ENCODE measurements at places on chromosomes 6 and 20.

GRCh38 chr20:46740214-46740609 lies 30.8 kb downstream of the SLC2A10 start:
- no peak for DNase-seq

DNA sequence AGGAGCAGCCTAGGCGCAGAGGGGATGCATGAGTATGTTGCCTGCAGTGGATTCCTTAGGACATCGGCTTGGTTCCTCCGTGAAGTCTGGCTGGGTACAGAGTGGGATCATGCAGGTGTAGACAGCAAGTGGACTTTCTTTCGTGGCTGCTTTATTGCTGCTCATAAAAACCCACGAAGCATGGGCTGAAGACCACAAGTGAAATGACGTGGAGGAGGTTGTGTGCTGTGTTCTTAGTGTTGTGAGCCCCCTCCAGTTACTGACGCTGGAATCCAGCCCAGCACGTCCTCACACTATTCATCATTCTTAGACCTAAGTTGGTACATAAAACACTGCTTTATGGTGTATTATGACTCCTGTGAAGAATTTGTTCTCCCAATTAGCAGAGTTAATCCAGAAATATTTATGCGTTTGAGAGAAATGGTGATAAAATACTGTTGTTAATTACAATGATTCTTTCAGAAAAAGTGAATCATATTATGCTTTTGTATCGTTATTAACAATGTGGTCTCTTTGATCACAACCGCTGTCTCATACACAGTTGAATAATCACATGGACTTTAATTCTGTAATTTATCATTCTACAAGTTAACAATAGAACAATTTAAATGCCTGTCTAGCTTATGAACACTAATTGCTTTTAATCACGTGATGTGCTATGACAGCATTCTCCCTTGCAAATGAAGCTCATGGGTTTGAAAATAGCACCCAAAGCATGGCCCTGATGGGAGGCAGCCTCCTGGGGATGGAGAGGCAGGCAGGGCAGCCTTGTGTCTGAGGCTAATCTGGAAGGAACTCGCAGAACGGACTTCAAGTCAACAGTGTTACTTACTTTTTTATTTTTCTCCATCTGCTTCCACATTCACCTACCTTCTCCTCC lies 233.9 kb upstream of the SYNDIG1 start:
- no peak for DNase-seq

GRCh38 chr20:62025832-62026563 lies 39.7 kb downstream of the TAF4 start:
- no peak for DNase-seq

- no peak for DNase-seq
Observed at GRCh38 chr20:57683881-57684807, 25.7 kb downstream of the PMEPA1 start.

DNA sequence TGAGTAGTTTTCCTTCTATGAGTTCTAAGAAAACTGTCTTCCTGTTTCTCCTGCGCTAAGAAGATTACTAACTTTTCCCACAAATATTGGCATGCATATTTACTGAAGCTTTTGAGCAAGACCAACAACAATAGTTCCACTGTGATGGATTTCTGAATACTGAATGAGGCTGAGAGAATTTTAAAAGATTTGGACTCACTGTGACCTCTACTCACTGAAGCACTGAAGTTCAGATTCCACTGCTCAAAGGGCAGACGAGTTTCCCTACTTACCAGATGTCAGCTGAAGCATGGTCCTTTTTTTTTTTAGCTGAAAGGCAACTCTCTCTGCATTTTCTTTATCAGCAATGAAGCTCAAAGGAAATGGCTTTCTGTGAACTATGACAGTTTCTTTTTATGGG lies 718.5 kb downstream of the RFPL4B start:
- DNase-seq, result no peak

All from stimulated activated naive CD4-positive, alpha-beta T cell (primary cell).